Uterine smooth muscle cell (primary cell): ENCODE measurements at places on chromosomes 1 and 21. TPM values are rescaled to one million over a fixed set of nuclear protein-coding genes. Genes with fewer than 3 reads are reported as not detected.

Gene CD1E
- total RNA-seq = not detected in 2 replicates

Gene OR6K3
- 0.12 TPM in 1 of 2 replicates, not detected in the other for total RNA-seq

Gene SH3D21
- total RNA-seq = 3.1 and 6.2 TPM in 2 replicates

Gene DYNLT5
- total RNA-seq = 1.5 and 2.7 TPM in 2 replicates

Gene APOBEC4
- not detected in 2 replicates for total RNA-seq

Gene CCDC27
- total RNA-seq = not detected in 2 replicates

Gene LCA5L
- 1.5 and 2.0 TPM in 2 replicates for total RNA-seq

Gene FCRLB
- total RNA-seq = 9.0 and 16.6 TPM in 2 replicates

Gene RRP1
- total RNA-seq = 16.7 and 26.2 TPM in 2 replicates

Gene TRIM46
- 3.9 and 4.9 TPM in 2 replicates for total RNA-seq

Gene FAM151A
- total RNA-seq = not detected in 2 replicates

Gene CYP4Z1
- not detected in 2 replicates for total RNA-seq

Gene PRCC
- total RNA-seq = 11.1 and 11.2 TPM in 2 replicates

Gene ELK4
- total RNA-seq = 10.4 and 12.4 TPM in 2 replicates

Gene TRPM2
- under 0.01 TPM in 1 of 2 replicates, not detected in the other for total RNA-seq

Gene SH2D5
- total RNA-seq = 23.7 and 29.5 TPM in 2 replicates

Gene IQCC
- total RNA-seq = 2.4 and 4.6 TPM in 2 replicates

Gene RYR2
- under 0.01 TPM in 1 of 2 replicates, not detected in the other for total RNA-seq

Gene PRRX1
- total RNA-seq = 154 and 219 TPM in 2 replicates

Gene CRNN
- not detected in 2 replicates for total RNA-seq

Gene PLA2G2F
- total RNA-seq = not detected in 2 replicates

Gene PYHIN1
- total RNA-seq = not detected in 2 replicates

Gene LDLRAD1
- total RNA-seq = under 0.01 TPM in 1 of 2 replicates, not detected in the other

Gene PTPRF
- total RNA-seq = 58.4 and 90.2 TPM in 2 replicates

Gene RGS1
- not detected in 2 replicates for total RNA-seq

Gene PLA2G5
- total RNA-seq = not detected in 2 replicates
